ENCODE measurements at places on chromosomes 12 and 14.
A peak's percentile ranks its signal among the peaks of the same experiment; 100 is the strongest.

DNA sequence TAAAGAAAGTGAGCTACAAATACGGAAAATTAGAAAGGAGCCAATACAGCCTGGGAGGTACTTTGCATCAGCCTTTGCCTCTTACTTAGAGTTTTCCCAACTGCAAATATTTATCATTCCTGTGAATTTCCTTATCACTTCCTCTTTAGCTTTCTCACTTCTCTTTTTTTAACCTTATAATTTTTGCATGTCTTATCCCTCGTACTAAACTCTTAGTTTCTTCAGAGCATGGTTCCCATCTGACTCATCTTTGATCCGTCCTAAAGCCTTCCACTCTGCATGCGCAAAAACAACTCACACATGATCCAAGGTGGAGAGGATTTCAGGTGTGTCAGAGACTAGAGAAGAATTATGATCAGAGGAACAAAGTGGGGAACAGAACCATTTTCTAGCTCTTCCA lies 9.6 kb upstream of the SNAPC1 start:
- DNase-seq = no peak

GRCh38 chr14:103138301-103139131 lies 15.3 kb downstream of the TNFAIP2 start:
- no peak for DNase-seq

DNA sequence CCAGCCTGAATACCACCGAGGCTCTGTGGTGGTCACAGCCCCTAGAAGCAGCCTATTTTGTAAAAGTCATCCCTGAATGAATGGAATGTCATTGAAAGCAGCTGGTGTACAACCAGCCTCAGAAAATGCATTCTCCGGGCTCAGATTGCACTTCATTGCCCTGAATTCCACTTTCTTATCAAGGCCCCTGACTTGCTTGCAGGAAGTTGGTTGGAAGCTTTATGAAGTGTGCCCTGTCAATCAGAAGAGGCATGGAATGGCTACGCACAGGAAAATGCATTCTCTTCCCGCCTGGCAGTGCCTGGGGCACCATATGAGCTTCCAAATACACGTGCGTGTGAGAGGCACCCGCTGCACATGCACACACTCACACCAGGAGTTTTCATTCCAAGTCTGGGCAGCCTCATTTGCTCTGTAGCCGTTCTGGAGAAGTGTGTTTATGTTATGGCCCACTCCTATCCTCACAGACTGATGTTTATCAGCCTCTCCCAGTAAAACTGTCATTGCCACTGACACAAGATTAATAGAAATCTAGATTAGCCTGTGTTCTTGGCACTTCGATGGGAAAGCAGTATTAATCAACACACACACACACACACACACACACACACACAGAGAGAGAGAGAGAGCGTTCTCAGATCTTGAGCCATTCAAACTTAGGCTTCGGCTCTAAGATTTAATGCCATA lies 63.9 kb downstream of the NUAK1 start:
- no peak for DNase-seq

- DNase-seq = no peak
Observed at GRCh38 chr12:123094349-123095077, 56.4 kb downstream of the PITPNM2 start.

DNA sequence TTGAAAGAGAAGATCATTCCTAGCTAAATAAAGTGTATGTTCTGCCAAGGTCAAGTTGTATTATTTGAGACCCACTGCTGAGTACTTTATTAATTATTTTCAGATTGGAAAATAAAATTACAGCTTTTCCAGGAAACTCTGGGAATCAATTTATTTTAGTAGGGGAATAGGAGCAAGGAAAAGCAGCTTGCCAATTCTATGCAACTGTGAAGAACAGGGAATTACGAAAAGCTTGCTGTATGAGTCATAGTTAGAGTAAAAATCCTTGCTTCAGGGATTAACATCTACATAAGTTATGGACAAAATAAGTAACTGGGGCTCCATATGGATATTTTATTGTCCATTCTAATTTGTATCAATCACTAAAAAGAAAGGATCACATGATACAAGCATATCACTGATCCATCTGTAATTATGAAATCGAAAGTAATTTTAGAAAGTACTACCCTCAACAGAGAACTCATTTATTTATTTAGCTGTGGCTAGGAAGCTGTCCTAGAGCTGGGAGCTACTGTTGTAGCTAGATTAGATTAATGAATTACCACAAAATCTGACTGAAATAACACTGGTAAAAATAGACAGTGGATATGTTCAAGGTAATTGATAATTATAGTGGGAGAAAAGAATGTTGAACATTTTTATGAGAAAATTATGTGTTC lies 303.5 kb upstream of the NPAS3 start:
- peak; percentile 18 for DNase-seq

DNA sequence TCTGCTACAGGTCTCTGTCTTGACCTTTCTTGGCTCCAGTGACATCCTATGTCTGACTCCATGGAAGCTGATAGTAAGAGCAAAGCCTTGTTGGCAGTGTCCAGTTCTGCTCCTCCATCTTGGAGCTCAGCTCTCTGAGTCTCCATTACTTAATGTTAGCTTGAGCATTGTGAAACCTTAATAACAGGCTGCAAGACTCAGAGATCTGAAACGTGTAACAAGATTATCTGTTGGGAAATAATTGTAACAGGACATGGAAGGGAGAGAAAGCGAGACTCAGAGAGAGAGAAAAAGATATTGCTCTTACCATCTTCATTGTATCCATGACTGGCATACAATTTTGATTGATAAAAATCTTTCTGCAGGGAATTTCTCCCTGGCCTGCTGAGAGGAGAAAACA lies 1365.7 kb downstream of the AACS start:
- DNase-seq = no peak

DNA sequence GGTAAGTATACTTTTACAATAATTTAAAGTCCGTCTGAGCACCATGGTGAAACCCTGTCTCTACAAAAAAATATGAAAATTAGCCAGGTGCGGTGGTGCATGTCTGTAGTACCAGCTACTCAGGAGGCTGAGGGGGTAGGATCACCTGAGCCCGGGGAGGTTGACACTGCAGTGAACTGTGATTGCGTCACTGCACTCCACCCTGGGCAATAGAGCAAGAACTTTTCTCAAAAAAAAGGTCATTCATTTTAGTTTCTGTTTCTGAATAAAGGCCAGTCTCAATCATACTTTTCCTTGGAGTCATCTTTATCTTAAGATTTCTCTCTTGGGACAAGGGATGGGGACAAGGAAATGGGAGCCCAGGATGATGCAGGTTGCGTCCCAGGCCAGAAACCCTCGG lies 12.9 kb downstream of the ANKRD13A start:
- DNase-seq = no peak

DNA sequence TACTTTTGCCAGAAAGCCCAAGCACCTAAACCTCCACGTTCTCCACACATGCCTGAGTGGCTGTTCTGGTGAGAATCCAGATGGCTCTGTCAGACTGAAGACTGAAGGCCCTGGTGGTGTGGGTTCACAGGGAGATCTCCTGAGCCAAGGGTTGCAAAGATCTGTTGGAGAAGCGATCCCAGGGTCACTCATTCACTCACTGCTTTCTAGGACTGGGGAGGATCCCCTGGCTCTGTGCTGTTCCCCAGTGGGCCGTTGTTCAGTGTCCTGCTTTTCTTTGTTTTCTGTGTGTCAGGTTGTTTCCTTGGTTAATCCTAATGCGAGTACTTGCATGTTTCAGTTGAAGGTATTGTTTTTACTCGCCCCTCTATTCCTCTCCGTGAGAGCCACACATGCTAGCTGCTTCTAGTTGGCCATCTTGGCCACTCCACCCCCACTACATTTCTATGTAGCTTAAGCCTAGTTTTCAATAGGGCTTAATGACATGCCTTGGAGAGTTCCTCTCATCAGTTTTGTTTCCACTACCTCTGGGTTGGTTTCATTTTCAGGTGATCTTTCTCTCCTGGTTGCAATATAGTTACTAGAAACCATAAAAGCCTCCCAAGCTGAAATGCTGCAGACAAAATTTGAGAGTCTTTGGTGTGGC lies 144.5 kb upstream of the SLC38A2 start:
- DNase-seq = no peak
